NCI-H748 treated with DMSO at 0.1 percent for 48 hours (cell line): ENCODE measurements at places on chromosomes 16 and 17.

- no peak for DNase-seq
Measured at GRCh38 chr17:35046740-35047283, 16.7 kb downstream of the RFFL start.

DNA sequence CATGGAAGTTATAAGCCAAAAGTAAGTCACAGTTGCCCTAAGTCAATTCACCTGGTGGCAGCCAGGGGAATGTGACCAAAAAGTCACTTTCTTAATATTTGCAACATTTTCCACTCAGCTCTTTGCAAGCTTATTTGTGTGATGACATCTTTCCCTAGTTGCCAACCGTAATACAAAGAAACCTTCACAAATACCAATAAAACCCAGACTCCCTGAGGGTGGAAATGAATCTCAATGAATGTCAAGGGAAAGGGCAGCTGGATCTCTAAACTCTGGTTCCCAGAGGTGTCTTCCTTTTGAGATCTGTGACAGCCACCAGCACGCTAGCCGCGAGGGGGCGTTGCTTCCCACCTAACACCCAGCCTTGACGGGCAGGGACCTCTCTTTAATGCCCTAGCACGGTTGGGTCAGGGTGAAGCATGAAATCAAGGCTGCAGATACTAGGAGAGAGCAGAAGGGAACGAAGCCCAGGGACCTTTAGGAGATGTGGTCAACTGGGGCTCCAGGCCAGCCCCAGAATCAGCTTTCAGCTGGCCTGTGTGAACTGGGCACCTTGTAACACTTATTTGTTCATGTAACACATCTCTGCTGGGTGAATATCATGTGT, 82.2 kb downstream of the CMC2 start:
- no peak for DNase-seq

DNA sequence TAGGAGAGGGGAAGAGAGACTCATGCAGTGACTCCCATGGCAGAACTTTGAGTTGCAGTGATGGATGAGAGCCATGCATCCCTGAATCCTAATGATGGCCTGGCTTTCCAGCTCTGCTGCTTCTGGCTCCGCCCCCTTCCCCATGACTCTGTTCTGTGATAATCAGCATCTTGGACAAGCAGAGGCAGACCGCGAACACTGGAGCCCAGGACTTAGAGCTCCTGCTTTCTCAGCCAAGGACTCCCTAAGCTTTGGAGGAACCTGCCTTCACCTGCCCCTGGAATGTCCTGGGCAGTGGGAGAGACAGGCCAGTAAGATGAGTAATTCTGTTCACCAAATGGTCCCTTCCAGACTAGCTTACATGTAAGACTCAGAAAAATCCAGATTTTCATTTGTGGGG, 12.5 kb downstream of the CCDC92B start:
- DNase-seq = no peak

GRCh38 chr17:73394512-73395450, 83.0 kb upstream of the CDC42EP4 start:
- DNase-seq = no peak

- no peak for DNase-seq
Measured at GRCh38 chr17:39716879-39717536, 13.3 kb downstream of the MIEN1 start.

DNA sequence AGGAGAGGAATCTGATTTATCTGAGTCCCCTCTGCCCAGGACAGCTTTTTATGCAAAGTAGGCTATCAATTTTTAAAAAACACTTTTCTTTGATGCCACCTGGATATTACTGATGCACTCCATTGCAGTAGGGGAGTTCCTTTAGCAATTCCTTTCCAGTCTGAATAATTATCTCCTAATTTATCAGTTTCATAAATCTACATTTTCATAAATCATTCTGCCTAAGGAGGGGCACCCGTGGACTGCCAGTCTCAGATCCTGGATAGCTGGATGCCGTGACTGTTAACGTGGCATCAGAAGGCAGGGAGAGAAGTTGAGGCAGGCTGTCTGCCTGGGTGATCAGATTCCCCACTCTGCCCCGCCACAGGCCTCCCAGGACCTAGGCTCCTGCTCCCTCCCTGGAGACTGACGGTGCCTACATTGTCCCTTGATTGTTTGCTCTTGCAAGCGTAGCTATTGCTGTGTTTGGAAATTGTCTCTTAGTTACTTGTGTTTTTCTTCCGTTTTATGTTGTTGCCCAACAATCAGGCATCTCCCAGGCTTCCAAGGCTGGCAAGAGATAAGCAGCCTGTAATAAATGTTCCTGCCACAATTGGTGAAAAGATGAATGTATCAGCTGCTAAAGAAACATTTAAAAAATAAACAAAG, 75.2 kb downstream of the KATNIP start:
- peak; percentile 1 for DNase-seq

GRCh38 chr17:40560592-40561293, 4.5 kb downstream of the CCR7 start:
- DNase-seq = no peak

- DNase-seq = no peak
Measured at GRCh38 chr17:37831986-37832385, 87.1 kb upstream of the HNF1B start.

- no peak for DNase-seq
Measured at GRCh38 chr16:88084881-88085280, 133.6 kb downstream of the BANP start.

GRCh38 chr16:19997264-19997663, 76.4 kb downstream of the GPR139 start:
- DNase-seq = peak; percentile 20

GRCh38 chr17:61457226-61457983, 5.2 kb downstream of the TBX4 start:
- DNase-seq = no peak

GRCh38 chr17:3104322-3104721, at the start of gene OR1D2:
TSS of gene OR1D2 (minus strand) at chr17:3104422. CDS start at chr17:3092996, 11,426 bp downstream.
- DNase-seq = no peak
